Bone marrow (tissue), 2 donors: ENCODE measurements at places on chromosomes 1 and 21.

GRCh38 chr1:57017717-57018116, 51.9 kb upstream of the C8B start:
- DNase-seq: no peak

DNA sequence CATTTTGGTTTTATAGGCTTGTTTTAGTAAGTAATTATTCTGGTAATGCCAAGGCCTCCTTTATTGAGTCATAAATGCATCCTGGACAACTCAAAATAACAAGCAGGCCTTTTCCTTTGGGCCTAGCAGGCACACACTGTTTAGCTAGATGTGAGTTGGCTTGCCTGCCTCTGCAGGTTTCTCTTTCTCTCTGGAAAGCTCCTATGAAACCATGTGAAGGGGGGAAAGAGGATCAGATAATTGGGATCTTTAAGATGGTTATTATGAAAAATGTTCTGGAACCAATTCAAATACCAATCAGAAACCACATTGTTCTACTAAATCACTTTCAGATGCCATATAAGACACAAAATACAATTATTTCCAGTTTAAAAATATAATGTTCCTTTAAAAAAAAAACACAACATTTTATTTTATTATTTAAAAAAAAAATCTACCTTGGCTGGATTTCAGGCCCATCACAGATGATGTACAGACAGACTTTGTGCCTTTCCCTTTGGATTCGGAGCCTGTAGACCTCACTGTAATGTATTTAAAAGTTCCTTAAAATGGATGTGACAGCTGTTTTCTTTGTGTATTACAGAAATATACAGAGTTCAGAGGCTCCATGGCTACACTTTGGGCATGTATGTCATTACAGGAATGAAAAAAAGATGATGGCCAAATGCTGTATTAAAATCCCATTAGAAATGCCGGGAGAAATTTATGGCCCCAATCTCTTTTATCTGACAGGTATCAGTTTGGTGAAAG, 80.2 kb downstream of the NTMT2 start:
- no peak for DNase-seq

GRCh38 chr1:114505148-114505561, 5.8 kb downstream of the TRIM33 start:
- peak; percentile 29 for DNase-seq

- DNase-seq: no peak
Observed at GRCh38 chr1:25971811-25972180, 26.1 kb downstream of the PAFAH2 start.

- no peak for DNase-seq
Observed at GRCh38 chr1:156912861-156913808, 7.3 kb upstream of the LRRC71 start.

- DNase-seq: no peak
Observed at GRCh38 chr1:246318036-246318359, 189.1 kb downstream of the SMYD3 start.

GRCh38 chr1:15923241-15923640, 52.7 kb downstream of the ZBTB17 start:
- DNase-seq: no peak

DNA sequence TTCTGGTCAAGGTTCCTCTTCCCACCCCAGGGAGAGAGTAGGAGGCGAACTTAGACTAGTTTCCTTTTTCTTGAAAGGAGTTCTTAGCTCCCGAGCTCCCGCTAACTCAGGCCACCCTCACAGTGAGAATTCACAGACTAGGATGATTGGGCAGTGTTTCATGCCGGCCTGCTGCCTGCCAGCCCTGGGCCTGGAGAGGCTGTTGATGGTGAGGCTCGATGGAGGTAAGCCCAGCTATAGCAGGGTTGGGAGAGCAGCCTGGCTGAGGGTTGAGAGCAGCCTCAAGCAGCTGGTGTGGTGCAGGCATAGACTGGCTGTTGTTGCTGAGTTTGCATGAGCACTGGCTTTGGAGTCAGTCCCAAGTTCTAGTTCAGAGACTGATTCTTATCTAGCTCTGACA, 274.4 kb downstream of the MATN1 start:
- DNase-seq: no peak

- DNase-seq: no peak
Observed at GRCh38 chr1:66342707-66343106, 191.2 kb upstream of the SGIP1 start.

- no peak for DNase-seq
Observed at GRCh38 chr21:35070436-35070835, 21.3 kb upstream of the RUNX1 start.

DNA sequence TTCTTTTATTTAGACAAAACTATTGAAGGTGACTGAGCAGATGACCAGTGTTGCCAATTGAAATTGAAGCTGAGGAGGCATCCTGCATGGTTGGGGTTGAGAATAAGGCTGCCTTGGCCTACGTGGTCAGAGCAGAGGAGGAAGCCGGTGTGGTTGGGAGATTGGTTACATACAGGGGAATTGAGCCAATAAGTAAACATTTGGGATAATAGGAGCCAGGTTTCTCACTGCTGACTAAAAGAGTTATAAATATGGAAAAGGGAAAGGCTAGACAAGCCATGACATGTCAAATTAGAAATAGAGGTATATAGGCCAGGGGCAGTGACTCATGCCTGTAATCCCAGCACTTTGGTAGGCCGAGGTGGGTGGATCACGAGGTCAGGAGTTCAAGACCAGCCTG, 15.8 kb downstream of the SNX7 start:
- DNase-seq: no peak

- DNase-seq: no peak
Observed at GRCh38 chr1:77218477-77219165, 609 bp downstream of the PIGK start.

- no peak for DNase-seq
Observed at GRCh38 chr1:28108001-28108400, 19.6 kb upstream of the EYA3 start.

- DNase-seq: peak; percentile 45
Observed at GRCh38 chr1:88655685-88656299, 28.3 kb upstream of the PKN2 start.

DNA sequence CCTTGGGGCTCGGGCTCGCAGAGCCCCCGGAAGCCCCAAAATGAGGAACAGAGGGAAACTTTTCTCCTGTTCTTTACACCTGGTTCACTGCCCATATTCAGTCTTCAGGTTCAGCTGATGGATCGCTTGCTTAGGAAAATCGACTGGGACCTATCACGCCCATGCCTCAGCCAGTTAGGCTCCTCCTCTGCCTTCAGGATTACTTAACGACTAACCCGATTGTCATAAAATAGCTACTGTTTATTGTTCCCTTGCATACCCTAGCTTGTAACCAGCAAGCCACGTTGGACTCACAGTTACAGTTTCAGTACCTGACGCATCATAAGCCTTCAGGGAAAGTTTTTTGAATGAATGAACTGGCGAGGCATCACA, 692 bp downstream of the TARDBP start:
- DNase-seq: no peak

- DNase-seq: no peak
Observed at GRCh38 chr1:93111065-93111464, 32.0 kb downstream of the MTF2 start.
